ENCODE measurements at places on chromosomes 7 and 10.

DNA sequence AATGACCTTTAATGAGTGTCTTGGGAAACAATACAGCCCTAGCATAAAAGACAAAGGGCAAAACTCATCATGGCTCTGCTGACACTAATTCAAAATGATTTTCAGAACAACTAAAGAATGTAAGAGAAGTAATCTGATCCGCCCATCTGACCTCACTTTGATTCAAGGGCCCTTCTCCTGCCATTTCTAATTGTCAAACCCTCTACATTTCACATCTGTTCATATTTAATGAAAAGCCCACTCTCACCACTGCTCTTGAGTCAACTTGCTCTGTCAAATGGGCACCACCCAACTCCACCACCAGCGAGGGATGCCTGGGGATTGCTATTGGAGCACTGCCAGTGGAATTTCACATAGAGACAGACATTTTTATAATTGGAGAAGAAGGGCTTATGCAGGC lies 639.2 kb downstream of the KCNMA1 start:
- no peak for DNase-seq

DNA sequence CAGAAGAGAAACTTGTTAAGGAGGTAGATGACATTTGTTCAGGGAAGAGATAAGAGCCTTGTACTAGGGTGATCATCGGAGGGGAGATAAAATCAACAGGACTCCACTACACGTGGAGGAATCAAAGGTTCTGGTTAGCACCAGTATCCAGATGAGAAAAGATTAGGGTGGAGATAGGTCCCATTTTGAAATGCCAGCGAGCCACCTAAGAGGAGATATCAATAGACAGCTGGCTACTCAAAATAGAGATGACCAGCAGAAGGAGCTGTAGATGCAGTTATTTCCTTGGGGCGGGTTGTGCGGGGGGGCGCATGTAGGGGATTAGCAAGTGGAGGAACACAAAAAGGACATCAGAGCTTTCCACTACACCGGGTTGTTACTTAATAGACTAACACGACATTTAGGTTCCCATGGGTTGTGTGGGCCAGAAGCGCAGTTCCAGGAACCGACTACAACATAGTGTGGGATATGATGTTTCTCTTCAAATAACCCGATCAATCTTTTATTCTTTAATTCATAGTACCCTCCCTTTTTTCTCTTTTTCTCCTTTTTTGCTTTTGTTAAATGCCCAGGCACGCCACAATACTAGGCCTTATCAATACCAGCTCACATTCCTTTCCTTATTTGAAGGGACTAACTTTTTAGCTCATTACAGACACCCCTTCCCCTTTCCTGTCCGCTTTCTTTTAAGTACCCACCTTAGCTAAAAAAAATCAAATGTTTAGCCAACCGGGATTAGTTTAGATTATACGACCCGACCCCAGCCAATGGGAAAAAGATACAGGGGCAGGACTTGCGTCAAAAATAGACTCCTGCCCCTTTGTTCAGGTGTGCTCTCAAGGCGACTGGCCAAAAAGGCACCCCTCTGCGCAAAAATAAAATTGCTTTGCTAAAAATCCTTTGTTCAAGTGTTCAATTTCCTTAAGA lies 2.0 kb upstream of the KIF11 start:
- DNase-seq = peak; percentile 56

DNA sequence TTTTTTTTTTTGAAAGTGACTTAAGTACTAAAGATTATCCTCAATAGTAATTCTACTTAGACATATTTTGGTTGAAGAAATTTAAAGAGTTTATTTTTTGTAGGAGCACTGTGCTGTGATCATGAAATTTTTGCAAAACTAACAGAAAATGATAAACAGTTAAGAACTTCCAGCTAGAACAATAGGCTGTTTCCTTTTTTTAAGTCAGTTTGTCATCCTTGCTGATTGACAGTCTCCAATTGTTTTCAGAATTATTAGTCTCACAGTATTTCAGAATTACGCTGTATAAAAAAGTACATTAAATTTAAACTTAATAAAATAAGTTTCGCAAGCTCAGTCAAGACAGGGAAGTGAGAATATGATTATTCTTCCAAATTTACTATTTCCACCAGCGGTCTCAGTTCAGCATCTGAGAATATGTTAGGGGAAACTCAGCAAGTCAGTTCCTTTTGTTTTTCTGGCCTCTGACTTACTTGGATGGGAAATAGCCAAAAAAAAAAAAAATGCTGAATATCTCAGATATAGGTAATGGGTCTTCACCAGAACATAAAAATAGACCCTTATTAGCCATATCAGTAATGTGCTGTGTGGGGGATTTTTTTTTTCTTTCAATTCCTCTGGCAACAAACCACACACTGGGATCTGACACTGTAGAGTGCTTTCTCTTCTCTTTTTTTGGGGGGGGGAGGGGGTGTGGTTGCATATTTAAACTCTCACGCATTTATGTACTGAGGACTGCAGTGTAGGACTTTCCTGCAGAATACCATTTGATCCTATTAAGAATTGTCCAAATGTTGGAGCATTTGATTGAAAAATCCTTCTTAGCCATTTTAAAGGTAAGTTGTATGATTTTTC lies at the start of gene CD36:
TSS of gene CD36 (plus strand) at position 732 of the 855 bp plus-strand sequence. CDS start 8,099 bp downstream, outside the sequence.
- DNase-seq = peak; percentile 34

DNA sequence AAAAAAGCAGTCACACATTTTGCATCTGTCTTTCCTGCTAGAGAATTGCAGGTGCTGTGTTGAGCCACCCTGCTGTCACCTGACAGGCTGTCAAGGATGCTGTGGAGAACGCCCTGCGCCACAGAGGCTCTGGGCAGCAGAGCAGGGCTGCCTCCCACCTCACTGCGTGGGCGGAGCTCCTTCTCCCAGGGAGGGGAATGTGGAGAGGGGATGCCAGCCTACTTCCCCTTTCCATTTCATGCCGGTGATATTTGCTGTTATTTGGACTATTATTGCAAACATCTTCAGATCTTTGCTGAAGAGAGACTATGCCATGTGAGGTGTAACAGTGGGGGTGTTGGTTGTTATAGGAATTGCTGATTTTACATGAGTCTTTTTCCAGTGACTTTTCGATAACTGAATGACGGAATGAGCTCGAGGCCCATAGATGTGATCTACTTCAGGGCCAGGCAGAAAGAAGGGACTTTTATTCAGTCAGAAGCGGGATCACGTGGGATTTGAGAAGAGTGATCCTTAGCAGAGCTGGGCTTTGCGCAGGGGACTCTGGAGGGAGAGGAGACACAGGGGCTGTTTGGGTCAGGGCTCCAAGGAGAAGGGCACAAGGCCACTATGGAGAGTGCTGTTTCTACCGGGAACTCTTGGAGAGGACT lies 13.6 kb upstream of the PRKAG2 start:
- DNase-seq = no peak

DNA sequence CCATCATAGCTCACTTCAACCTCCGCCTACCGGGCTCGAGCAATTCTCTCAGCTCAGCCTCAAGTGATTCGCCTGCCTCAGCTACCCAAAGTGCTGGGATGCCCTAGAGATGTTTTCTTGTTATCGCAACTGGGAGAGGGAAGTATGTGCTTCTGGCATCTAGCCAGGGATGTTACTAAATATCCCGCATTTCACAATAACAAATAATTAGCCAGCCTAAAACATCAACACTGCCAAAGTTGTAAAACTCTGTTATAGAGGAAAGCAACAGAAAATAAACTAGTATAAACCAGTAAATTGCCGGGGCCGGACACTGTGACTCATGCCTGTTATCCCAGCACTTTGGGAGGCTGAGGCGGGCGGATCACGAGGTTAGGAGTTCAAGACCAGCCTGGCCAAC lies 7.2 kb downstream of the INA start:
- no peak for DNase-seq

GRCh38 chr10:14485986-14486385 lies 155.3 kb upstream of the FRMD4A start:
- DNase-seq = no peak

- no peak for DNase-seq
Measured at GRCh38 chr10:99340650-99341049, 11.5 kb downstream of the CNNM1 start.

DNA sequence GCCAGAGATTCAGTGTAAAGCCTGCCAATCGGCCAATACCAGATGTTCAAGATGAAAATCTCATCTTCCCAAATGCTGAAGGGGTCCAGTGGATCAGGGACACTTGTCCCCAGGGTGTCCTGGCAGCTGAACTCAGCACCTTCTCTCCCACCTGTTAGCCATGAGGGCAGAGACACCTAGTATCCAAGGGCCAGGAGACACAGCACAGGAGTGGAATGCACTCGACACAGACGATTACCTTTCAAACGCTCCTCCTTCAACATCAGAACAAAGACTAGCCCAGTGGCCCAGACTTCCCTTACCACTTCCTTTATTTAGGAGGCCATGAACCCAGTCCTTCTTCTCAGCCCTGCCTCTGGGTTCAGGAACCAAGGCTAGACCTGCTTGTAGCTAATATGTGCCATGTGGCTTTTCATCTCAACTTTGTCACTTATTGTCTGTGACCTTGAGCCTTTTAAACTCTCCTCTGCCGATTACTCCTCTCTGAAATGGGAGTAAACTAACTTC lies 180.3 kb upstream of the PLXNA4 start:
- no peak for DNase-seq

DNA sequence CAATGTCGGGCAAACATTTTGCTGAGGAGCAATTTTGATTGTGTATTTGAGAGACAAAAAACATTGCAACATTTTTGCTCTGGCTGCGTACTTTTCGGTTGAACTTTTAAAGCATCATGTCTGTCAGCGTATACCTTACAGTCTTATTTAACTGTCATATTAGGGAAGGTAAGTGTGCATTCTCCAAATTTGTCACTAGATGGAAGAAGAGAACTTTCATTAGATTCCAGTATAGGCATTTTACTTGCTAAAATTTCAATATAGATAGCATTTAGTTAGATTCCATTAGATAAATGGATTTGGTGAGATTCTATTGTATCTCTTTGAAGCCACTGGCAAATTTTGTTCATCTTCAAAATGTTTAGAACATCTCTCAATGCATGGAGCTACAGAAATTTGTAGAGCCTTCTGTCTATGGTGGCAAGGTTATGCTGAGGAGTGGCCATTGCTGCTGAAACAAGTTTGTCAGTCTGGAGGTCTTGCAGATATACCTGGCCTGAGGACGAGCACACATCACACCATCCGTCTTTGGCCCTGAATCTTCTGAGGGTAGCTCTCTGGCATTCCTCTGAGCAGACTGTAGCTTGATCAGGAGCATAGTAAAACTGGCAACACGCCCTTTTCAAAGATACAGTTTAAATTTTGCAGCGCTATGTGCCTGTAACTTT lies 437.5 kb upstream of the MBL2 start:
- no peak for DNase-seq

DNA sequence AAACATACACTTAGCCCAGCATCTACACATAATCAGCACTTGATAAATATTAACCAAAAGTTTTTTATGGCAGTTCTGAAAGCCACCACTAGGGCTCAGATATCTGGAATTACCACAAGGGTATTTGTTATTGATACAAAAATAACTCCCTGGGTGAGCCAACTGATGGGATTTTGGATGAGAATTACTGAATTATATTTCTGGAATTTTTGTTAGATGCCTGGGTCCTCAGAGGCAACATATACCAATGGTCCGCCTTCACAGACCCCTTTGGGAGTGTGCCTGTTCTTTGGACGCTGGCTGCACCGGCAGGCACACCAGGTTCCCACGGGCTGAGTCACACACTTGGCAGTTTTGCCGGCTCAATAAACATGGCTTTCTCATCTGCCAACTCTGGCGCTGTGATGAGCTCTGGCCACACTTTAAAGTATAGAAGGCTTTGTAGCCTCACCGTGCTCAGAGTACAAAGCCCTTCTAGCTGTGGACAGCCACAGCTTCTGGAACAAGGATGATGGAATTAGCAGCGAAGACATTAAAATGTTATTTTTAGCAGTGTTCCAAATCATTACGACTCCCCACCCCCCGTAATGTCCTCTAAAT lies 24.5 kb upstream of the EEPD1 start:
- no peak for DNase-seq

DNA sequence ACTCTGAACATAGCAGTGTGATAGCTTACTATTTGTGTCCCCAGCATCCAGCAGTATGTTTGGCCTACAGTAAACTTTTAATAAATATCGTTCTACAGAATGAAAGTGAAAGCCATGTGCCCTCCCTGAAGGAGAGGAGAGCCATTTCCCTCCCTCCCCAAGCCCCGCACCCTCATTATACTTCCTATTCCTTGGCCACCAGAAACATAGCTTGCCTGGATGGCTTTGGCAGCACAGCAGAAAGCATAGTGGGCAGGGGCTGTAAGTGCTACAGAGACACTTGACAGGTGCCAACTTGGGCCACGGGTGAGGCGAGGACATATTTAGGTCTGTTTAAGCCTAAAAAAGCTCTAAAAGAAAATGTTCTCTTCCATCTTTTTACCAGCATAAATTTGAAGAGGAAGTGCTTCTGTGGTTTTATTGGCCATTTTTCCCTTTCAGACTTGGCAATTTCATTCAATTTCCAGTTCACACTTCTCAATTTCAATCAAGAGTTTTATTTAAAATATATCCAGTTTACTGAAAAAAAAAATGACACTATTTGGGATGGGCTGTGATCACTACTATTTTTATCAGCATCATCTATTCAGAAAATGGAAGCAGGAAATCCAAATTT lies 12.7 kb downstream of the HHEX start:
- DNase-seq = no peak

GRCh38 chr10:11403116-11403515 lies 208.3 kb downstream of the USP6NL start:
- no peak for DNase-seq

- no peak for DNase-seq
Measured at GRCh38 chr7:135993950-135994349, 16.8 kb upstream of the MTPN start.

DNA sequence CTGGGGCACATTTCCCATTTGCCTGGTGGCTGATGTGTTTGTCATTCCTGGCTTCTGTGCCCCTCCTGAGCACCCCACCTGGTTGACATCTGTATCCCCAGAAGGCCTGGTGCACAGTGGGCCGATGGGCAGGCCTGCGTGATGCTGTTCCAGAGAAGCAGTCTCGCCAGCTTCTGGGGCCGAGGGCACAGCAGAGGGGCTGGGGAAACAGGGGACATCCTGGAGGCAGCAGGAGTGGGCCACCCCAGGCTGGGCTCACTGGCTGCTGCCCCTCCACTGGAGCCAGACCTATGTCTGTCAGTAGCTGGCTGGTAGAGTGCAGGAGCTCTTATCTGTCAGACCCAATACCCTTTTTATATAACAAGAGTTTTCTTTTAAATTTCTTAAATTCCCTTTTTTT lies 896 bp upstream of the MYL7 start:
- DNase-seq = no peak

GRCh38 chr7:117385363-117386109 lies 41.8 kb downstream of the ASZ1 start:
- no peak for DNase-seq

GRCh38 chr10:8130973-8131911 lies 76.8 kb downstream of the GATA3 start:
- no peak for DNase-seq

All from hematopoietic multipotent progenitor cell treated with erythropoietin and hydrocortisone succinate and interleukin-3 and kit ligand, for 15 days (in vitro differentiated cells).